ENCODE measurements at places on chromosomes 6 and 20.
A peak's percentile ranks its signal among the peaks of the same experiment; 100 is the strongest.

GRCh38 chr6:163226836-163227485 lies 187.6 kb upstream of the QKI start:
- DNase-seq, result no peak

DNA sequence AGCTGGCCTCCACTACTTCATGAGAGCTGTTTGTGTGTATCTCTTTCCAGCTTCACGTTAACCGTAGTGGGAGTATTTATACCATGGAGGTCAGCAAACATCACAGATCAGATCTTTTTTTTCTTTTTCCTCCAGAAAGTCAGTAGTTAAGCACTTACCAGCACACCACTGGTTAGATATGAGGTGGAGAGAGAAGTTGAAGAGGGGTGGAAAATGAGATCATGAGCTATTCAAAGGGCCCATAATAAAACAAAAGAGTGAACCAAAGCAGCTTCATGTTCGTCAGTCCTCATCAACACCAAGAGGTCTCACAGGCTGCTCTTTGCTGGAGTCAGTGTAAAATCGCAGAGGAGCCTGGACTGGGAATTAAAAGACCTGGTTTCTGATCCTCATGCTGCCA lies 125.1 kb upstream of the SGK1 start:
- no peak for DNase-seq

DNA sequence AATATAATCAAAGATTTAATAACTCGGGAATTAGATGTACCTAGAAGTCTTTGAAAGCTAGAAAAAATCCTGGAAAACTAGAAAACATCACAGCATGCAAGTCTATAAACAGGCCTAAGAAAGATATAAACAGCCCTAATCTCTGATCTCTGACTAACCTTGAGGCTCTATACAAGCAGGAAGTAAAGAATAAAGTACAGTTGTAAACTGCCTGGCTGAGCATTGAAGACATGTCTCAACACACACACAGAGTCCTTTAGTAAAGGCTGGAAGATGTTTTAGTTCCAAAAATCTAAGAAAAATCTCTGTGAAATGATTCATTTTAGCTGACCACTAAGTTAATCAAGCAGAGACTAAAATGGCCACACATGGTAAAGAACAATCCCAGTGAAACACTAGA lies 774.5 kb downstream of the EYS start:
- DNase-seq, result no peak

DNA sequence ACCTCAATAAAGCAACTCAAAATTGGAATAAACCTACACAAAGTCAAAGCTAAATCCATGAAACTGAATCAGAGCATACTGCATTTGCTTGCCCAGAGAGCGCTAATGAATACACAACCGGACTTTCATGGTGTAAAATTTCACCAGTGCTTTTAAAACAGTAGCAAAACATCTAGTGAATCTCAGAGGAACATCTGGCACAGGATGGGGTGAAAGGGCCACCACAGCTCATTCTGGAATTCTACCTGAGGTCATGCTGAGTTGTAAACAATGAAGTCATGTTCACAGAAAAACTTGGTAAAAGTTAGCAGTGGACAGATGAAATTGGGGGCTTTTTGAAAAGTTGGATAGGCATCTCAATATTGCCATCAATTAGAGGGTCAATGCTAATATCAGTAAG lies 125.6 kb upstream of the STXBP5 start:
- DNase-seq, result no peak

DNA sequence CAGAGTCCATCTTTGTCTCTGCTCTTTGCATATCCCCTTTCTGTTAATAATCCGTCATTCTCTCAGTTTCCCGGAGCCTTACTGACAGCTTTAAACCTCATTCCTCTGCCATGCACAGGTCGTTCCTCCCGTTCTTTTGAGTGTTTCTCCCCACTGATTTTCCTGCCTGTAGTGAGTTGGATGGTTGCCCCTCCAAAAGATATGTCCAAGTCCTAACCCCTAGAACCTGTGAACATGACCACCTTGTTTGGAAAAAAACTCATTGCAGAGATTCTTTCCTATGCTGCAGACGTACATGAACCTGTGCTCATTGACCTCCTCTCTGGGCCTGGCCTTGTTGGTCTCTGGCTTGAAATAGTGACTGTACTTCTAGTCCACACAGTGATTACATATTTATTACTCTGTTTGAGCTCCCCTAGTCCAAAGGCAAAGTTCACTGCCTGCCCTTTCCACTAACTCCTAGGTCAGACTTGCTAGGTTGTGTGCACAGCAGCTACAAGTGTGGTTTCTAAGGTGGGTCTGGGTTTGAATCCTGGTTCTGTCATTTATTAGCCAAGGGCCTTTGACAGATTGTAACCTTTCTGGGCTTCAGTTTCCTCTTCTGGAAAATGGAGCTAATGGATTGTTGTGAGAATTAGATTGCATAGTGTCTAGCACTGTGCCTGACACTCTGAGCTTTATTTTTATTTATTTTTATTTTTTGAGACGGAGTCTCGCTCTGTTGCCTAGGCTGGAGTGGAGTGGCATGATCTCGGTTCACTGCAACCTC lies 29.3 kb downstream of the PPARD start:
- no peak for DNase-seq

DNA sequence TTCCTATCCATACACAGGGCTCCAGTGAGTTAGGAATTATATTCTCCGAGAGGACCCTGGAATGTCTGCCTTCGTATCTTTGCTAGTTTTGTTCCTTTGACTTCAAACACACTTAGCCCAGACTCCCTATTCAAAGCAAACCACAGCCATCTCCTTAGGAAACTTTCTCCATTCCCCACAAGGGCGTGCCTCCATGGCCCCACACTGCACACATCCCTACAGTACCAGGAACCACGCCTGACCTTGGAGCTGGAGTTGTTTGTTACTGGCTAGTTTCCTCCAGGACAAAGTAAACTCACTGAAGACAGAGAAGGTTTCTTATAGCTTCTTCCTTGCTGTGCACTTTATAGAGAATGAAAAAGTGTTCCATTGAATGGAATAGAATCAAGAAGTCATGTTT lies 412.8 kb upstream of the AGPAT4 start:
- DNase-seq, result no peak

GRCh38 chr20:20741087-20742045 lies 28.9 kb upstream of the RALGAPA2 start:
- DNase-seq, result peak; percentile 83

DNA sequence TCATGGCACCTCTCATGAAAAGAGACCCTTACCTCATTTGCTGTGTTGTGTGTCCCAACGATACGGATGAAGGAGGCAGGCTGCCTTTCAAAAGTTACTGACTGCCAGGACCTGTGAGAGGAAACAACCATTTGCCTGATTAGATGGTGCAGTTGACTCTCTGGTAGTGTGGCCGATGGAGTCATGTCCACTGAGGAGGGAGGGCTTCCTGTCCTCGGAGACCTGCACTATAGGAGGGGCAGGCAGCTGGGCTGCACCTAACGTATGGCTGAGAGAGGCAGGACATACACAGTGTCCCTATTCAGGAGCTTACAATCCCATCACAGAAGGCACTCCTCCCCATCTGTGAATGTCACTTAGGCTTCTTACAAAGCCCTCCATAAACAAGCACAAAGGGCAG lies 373.0 kb downstream of the ZFAND3 start:
- DNase-seq, result no peak

- no peak for DNase-seq
Measured at GRCh38 chr20:57088436-57088835, 178.0 kb downstream of the BMP7 start.

GRCh38 chr6:82959385-82959941 lies 106.2 kb downstream of the UBE3D start:
- no peak for DNase-seq

All from NCI-H1105 treated with DMSO at 0.1 percent for 48 hours (cell line).